ENCODE measurements at places on chromosomes 12 and 14.
A peak's percentile ranks its signal among the peaks of the same experiment; 100 is the strongest.

DNA sequence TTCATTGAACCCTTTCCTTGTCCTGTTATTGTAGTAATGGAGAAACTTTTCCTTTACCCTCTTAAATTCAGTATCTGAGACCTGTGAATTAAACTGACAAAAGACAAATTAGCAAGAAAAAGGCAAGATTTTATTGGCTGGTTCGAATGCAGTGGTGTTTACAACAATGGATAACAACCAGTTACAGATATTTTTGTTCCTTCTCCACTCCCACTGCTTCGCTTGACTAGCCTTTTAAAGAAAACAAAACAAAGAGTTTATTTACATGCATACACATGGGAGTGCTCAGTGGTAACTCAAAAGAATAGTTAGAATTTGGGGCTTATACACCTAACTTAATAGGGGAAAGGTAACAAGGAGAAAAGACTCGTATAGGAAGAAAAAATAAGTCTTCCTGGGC, 37.0 kb upstream of the HECTD1 start:
- no peak for DNase-seq

GRCh38 chr12:78886719-78887407, 22.3 kb downstream of the SYT1 start:
- DNase-seq, result no peak

DNA sequence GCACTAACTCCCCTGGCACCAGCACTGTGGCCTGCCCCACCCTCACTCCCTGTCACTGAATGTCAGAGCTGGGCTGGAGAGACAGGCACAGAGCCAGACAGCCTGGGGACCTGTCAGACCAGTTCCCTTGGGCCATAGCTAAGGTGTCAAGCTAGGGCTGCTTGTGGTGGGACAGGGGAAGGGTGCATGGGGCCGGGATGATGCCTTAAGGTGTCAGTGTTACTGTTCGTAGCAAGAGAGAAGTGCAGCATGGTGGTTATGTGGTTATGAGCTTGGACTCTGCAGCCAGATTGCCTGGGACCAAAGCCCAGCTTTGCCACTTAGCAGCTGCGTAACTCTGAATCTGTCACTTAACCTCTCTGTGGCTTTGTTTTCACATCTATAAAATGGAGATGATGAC, 3.8 kb downstream of the RAPGEF3 start:
- no peak for DNase-seq

DNA sequence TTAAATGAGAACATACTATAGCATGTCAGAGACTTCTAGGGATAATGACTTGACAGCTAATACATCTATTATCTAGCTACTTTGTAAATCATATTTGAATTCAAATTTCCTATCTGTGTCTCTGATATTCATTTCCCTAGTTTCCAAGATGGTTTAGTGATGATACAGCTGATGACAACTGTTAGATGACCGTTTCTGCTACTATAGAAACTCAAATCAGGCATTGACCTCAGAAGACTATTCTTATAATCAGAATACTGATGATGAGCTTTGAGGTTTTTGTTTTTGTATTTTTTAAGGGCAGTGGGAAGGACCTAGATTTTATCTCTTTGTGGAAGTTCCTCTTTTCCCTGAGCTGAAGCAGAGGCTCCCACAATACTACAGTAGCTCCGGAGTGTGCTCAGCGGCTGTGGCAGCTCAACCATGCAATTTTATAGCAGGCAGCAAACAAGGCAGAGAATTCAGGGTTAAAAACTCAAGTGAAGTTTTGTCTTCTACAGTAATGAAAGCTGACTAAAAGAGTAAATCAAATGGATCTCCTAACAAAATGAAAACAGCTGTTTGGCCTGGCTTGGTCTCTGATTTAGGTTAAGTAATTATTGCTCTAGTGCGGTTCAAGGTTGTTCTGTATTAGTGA, 145.1 kb downstream of the SLC25A21 start:
- no peak for DNase-seq

DNA sequence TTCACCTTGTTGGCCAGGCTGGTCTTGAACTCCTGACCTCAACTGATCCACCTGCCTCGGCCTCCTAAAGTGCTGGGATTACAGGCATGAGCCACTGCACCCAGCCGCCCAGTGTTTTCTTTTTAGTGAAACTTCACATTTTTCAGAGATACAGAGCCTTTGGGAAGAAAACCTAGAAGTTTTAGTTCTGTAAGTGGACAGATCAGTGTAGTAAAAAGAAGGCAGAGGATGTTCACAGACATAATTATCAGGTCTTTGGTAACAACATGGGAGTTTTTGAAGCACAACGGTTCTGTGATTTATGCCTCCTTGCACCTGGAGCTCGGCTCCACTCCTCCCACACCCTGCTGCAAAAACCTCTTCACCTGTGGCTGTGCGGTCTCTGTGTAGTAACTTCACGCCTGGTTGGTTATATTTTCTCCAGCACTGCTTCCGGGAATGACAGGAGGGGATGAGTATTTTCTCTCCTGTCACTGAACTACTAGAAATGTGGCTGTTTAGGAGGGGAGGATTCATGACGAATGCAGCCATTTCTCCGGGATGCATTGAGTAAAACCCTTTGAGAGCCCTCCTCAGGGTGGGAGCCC, 67.0 kb downstream of the ARF6 start:
- no peak for DNase-seq

DNA sequence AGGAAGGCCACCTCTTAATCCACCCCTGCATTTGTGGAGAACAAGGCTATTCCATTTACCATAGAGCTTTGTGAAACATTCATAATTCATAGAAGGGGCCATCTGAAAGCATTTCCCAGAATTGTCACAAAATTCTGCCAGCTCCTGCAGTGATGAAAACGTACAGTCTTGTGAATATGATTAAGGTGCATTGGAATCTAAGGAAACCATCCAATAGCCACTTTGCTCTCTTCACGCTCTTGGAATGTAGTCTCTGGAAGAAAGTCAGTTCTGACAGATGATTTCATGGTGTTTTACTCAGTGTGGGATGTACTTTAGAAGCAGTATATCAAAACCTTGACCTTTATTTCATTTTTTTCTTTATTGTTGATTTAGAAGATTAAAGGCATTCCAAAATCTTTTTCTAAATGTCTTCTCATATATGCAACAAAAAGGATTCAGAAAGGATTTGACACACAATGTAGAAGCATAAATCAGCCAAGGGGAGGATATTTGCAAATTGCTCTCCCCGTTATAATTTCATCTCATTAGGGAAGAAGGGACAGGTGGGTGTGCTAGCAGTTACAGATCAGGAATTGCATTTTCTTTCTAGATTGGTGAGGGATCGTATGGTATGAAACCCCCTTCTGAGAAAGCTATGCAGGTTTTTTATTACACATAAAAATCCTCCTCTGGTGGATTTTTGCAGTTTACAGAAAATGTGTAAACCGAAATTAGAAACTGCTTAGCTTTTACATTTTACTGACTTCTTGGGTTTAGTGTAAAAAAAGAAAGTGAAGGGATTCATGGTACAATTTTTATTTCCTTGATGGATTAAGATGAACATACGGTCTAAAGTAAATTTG, 390.2 kb downstream of the LRIG3 start:
- DNase-seq, result no peak

DNA sequence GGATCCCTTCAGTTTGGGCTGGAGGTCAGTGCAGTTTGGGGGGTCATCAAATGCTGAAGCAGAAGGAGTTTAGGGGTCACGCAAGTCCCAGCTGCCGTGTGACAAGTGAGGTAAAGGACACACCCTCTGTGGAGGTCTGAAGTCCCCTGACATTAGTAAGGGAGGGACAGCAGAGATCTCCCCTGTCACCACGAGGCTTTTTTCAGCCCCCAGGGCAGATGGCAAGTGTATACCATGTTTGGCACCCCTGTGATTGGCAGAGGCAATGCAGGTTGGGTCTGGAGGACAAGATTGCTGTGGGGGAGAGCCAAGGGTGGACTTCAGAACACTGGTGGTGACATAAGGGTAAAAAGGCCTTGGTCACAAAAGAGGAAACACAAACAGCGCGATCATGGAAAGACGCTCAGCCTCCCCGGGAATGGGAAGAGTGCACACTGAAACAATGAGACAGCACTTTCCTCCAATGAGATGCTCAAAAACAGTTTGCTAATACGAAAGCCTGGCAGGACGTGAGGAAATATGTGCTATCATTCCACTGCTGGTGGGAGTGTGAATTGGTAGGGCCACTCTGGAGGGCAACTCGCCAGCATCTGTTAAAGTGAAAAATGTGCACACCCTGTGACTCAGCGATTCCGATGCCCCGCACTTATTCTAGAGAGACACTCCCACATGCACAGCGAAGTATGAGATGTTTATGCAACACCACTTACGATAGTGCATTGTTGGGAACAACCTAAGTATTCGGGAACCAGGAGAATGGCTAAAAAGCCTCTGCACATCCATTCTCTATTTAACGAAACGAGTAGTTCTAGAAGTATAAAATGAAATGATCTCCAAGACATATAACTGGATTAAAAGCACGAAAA, 14.4 kb upstream of the CD27 start:
- peak; percentile 32 for DNase-seq

DNA sequence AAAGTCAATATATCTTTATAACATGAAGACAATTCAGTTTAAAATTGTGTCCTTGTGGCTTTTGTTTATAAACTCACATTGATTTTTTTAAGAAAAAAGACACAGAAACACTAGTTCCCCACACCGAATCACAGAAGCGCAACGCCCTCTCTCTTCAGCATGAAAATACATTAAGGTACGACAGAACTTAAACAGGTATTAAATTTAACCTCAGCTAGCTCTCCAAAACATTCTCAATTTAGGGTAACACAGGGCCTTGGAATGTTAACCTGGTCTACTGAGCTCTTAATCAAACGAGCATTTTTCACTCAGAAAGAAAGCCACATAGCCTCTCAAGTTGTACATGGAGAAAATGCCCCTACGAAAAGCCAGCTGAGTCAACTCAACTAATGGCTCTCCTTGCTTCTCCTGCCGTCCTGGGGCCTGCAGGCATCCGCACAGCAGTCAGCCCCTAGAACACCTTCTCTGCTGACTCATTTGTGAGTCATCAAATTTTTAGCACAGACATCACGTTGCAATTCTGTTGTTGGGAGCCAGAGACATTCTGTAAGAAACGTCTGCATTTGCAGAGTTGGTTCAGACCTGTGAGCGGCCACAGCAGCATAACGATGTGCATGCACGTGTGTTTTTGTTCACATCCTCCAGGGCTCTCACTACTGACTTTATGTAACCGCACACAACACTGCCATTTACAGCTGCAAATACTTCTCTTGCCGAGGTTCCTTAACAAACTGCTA, 141.6 kb downstream of the ITPR2 start:
- DNase-seq, result no peak
